ENCODE measurements at places on chromosomes 5 and 9.

DNA sequence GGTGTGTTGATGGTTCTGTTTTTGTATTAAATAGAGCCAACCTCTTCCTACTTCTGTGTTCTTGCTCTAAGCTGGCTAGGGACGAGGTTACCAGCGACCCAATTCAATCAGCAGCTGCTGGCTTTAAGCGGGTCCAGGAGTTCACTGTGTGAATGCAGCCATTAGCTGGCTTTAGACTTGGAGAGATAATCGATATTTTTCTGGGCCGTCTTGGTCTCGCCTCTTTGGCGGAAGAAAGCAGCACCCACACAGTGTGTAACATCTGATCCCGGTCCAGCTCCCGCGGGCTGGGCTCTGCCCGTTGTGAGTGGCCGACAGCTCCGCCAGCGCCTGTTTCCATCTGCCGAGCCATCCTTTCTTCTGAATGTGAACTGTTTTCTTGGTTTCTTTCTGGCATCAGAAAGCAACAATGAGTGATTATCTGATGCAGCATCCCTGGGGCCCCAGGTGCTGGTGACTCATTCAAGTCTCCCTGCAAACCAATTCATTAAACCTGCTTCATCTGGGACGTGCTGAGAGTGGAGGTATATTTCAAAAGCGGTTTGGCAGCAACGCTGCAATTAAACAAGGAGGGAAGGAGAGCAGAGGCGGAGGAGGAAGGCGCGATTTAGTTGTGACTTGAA is 90.8 kb upstream of the IRX4 start:
- H3K4me1 ChIP-seq: no peaks in the 10 kb centered on the region
- peaks cover 15% of the 10 kb centered on the region for H3K27me3 ChIP-seq
- H3K4me3 ChIP-seq: no peak overlapping the region
- DNase-seq: no peak

DNA sequence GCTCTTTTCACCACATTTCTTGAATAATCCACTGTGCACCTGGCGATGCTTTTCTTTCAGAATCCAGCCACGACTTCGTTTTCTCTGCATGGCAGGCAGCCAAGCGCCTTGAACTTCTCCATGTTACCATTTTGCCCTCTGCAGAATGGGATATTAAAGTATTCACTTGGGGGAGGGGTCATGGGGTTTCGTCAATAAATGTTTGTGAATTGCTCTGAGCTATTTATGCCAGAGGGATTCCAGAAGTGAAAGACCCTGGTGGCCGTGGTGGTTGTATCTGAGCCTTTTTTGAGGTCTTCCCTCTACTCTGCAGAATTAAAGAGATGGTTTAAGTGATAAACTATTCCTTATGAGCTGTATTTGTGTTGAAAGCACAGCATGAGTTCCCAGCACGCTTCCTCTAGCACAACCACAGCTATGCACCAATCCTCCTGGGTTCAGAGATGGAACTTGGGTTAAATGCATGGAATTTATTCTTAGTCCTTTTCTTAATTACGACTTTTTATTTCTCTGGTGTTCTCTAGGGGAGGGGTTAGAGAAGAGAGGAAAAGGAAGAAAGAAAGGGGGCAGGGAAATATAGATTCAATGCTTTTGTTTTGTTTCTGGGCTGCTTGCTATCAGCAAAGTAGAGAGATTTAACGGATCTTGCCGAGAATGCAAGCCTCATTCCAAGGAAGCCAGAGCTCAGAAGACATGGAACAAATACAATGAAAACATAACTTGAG is 478.2 kb upstream of the TNC start:
- no peaks in the 10 kb centered on the region for H3K36me3 ChIP-seq
- no peak overlapping the region for H3K4me3 ChIP-seq
- no peak for DNase-seq
- peaks cover 16% of the 10 kb centered on the region for H3K27me3 ChIP-seq

- peaks cover 7% of the 10 kb centered on the region for H3K4me1 ChIP-seq
- H3K36me3 ChIP-seq: no peaks in the 10 kb centered on the region
- H3K27ac ChIP-seq: no peak overlapping the region
- H3K27me3 ChIP-seq: no peaks in the 10 kb centered on the region
- H3K4me3 ChIP-seq: no peak overlapping the region
These were observed 1.9 kb downstream of the LRRC14B start for GRCh38 chr5:192970-193831.

GRCh38 chr9:82791692-82792091 is 271.2 kb downstream of the RASEF start:
- H3K27me3 ChIP-seq: no peaks in the 10 kb centered on the region
- H3K27ac ChIP-seq: no peak overlapping the region
- H3K36me3 ChIP-seq: no peaks in the 10 kb centered on the region

- H3K36me3 ChIP-seq: no peaks in the 10 kb centered on the region
- peaks cover 6% of the 10 kb centered on the region for H3K4me1 ChIP-seq
- no peak for DNase-seq
- H3K4me3 ChIP-seq: no peak overlapping the region
These were observed 283.1 kb downstream of the ADAMTS6 start for GRCh38 chr5:65198456-65199120.

All from activated naive CD8-positive, alpha-beta T cell treated with anti-CD3 and anti-CD28 coated beads, Interleukin-2, amount 10 ng/mL, durations not matched to agents 7 days and 5 days (primary cell).